ENCODE measurements at places on chromosomes 2 and 18. TPM values are rescaled to one million over a fixed set of nuclear protein-coding genes. Genes with fewer than 3 reads are reported as not detected.

The USP34 gene
- 104 TPM for total RNA-seq

The MSTN gene
- total RNA-seq: not detected

The AMER3 gene
- 20.6 TPM for total RNA-seq

The EIF2AK3 gene
- total RNA-seq: 129 TPM

The TFCP2L1 gene
- 0.07 TPM for total RNA-seq

The CYRIA gene
- 19.3 TPM for total RNA-seq

The TXNDC2 gene
- not detected for total RNA-seq

The EPB41L3 gene
- 368 TPM for total RNA-seq

The CAPN14 gene
- 0.25 TPM for total RNA-seq

The FOXI3 gene
- total RNA-seq: 0.34 TPM

The FTCDNL1 gene
- 0.74 TPM for total RNA-seq

The SLC9A4 gene
- total RNA-seq: 0.12 TPM

The TMEM200C gene
- total RNA-seq: 13.8 TPM

The RPRM gene
- total RNA-seq: 95.9 TPM

The ERLEC1 gene
- 20.9 TPM for total RNA-seq

The ASPRV1 gene
- 2.5 TPM for total RNA-seq

The SCN2A gene
- total RNA-seq: 0.39 TPM

The MATN3 gene
- total RNA-seq: 0.32 TPM

The CD226 gene
- total RNA-seq: 0.05 TPM

The GKN2 gene
- not detected for total RNA-seq

The KCNF1 gene
- 7.7 TPM for total RNA-seq

The NEUROD1 gene
- total RNA-seq: 65.5 TPM

The PAIP2B gene
- 15.6 TPM for total RNA-seq

All from glutamatergic neuron (in vitro differentiated cells).